ENCODE measurements at places on chromosomes 4 and X. TPM values are rescaled to one million over a fixed set of nuclear protein-coding genes. Genes with fewer than 3 reads are reported as not detected.

DNA sequence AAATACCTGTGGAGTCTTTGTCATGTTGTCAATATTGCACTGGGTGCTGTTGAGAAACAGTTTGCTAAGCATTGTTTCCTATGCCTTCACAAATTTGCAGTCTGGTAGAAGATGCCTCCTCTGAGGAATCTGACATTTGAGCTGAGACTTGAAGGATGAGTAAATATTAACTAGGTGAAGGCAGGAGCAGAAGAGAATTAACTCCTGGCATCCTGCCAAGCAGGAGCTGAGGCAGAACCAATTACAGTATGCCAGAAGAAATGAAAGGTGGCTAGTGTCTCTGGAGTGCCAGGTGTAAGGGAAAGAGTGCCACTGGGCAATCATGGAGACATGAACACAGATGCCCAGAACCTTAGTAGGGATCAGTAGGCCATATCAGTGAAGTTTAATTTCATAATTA, 1778.2 kb upstream of the PCDH10 start:
- no peaks in the 10 kb centered on the region for H3K4me1 ChIP-seq
- no peak overlapping the region for H3K4me3 ChIP-seq
- DNase-seq: no peak

SHROOM2 gene
- total RNA-seq: 14.0 TPM

GRCh38 chr4:89363786-89364185, 56.2 kb upstream of the GPRIN3 start:
- no peak overlapping the region for H3K4me3 ChIP-seq
- H3K4me1 ChIP-seq: no peaks in the 10 kb centered on the region
- H3K27me3 ChIP-seq: no peaks in the 10 kb centered on the region

EDNRA gene
- 62.4 TPM for total RNA-seq

USP26 gene
- total RNA-seq: not detected

XKRX gene
- 0.20 TPM for total RNA-seq

All from ovary (tissue), 10 donors.